Activated CD4-positive, alpha-beta T cell treated with anti-CD3 and anti-CD28 coated beads, Interleukin-2, amount 10 ng/mL, durations not matched to agents 7 days and 5 days (primary cell): ENCODE measurements at places on chromosomes 7 and 10. TPM values are rescaled to one million over a fixed set of nuclear protein-coding genes. Genes with fewer than 3 reads are reported as not detected.
A peak's percentile ranks its signal among the peaks of the same experiment; 100 is the strongest.

DNA sequence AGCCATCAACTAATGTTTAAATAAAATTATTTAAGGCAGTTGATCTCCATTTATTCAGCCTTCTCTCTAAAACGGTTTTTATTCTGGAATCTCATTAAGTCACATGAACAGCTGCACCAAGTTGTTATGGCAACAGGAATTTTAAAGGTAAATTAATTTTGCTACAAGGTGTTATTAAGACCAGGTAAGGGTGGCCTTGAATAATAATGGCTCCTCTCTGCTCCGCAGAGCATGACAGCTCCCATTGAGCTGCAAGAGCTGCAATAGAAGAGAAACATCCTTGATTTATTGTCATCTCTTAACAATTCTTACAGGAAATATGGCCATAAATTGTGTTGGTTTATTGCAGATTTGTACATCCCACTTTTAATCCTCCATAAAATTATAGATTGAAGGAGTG lies 165.8 kb downstream of the KLF6 start:
- DNase-seq: no peak
- peaks cover 15% of the 10 kb centered on the region for H3K4me1 ChIP-seq
- H3K27ac ChIP-seq: no peak overlapping the region
- no peak overlapping the region for H3K4me3 ChIP-seq
- H3K27me3 ChIP-seq: no peaks in the 10 kb centered on the region

Gene SLC39A12
- total RNA-seq: not detected

DNA sequence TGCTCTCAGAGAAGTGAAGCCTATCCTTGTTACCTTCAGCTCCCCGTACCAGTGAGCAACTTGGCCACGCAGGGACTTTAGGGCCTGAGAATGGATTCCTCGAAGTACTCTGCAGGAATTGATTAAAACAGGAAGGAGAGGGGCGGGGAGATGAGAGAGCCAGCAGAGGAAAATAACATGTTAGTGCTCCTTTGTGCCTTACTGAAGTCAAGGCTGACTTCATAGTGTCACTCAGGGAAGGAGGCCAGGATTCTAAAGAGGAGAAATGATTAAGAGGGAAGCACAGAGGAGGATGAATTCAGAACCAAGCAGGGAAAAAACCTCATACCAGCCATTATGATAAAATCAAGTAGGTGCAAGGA lies 195.6 kb upstream of the RHOBTB1 start:
- DNase-seq: no peak
- peaks cover 6% of the 10 kb centered on the region for H3K27me3 ChIP-seq
- no peaks in the 10 kb centered on the region for H3K36me3 ChIP-seq
- no peaks in the 10 kb centered on the region for H3K4me1 ChIP-seq
- H3K4me3 ChIP-seq: no peak overlapping the region

- H3K4me1 ChIP-seq: no peaks in the 10 kb centered on the region
- no peaks in the 10 kb centered on the region for H3K27me3 ChIP-seq
- no peaks in the 10 kb centered on the region for H3K36me3 ChIP-seq
Observed at GRCh38 chr7:85454904-85455303, 268.0 kb upstream of the SEMA3D start.

GRCh38 chr10:62082729-62083411 lies 181.4 kb downstream of the ARID5B start:
- H3K4me3 ChIP-seq: peak overlapping the region; percentile 59
- H3K36me3 ChIP-seq: peaks cover 80% of the 10 kb centered on the region
- peak overlapping the region; percentile 90 for H3K27ac ChIP-seq
- H3K4me1 ChIP-seq: peaks cover 77% of the 10 kb centered on the region

DNA sequence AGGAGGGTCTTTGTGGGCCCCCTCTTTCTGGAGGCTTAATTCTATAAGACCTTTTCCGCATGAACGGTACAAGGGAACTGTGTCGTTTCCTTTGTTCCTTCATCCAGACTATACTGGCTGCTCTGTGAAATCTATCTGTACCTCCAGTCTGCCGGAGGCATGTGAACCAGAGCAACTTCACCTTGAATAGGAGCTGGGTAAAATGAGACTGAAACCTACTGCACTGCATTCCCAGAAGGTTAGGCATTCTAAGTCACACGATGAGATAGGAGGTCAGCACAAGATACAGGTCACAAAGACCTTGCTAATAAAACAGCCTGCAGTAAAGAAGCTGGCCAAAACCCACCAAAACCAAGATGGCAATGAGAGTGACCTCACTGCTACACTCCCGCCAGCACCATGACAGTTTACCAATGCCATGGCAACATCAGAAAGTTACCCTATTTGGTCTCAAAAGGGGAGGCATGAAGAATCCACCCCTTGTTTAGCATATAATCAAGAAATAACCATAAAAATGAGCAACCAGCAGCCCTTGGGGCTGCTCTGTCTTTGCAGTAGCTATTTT lies 36.8 kb upstream of the INPP5F start:
- no peak overlapping the region for H3K4me3 ChIP-seq
- peaks cover 17% of the 10 kb centered on the region for H3K4me1 ChIP-seq
- H3K27me3 ChIP-seq: no peaks in the 10 kb centered on the region
- H3K27ac ChIP-seq: no peak overlapping the region

DNA sequence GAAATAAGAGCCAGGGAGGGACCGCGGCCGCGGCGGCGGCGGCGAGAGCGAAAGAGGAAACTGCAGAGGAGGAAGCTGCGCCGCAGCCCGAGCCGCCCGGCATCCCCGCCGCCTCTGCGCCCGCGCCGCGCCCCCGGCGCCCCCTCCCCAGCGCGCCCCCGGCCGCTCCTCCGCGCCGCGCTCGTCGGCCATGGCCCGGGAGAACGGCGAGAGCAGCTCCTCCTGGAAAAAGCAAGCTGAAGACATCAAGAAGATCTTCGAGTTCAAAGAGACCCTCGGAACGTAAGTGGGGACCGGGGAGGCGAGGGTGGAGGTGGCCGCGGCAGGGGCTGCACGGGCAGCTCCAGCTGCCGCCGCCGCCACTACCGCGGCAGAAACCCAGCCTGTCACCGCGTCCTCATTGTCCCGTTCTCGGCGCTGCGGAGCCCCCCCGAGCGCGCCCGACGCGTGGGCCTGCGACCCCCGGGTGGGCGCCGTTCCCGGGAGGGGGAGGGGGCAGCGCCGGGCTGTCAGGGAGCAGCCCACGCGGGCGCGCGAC lies 351 bp downstream of the CAMK1D start:
- no peak for DNase-seq
- H3K4me1 ChIP-seq: peaks cover 33% of the 10 kb centered on the region
- peak overlapping the region; percentile 98 for H3K27ac ChIP-seq
- peaks cover 32% of the 10 kb centered on the region for H3K27me3 ChIP-seq
- H3K36me3 ChIP-seq: no peaks in the 10 kb centered on the region

- H3K4me1 ChIP-seq: no peaks in the 10 kb centered on the region
- no peak for DNase-seq
- H3K36me3 ChIP-seq: no peaks in the 10 kb centered on the region
- no peaks in the 10 kb centered on the region for H3K27me3 ChIP-seq
Observed at GRCh38 chr7:30923009-30923773, 11.5 kb downstream of the AQP1 start.

Gene BICC1
- total RNA-seq: not detected

GRCh38 chr7:155811895-155812761 lies at the start of gene SHH:
Gene SHH (minus strand): TSS chr7:155812463. CDS start chr7:155812122, 341 bp downstream.
- no peaks in the 10 kb centered on the region for H3K36me3 ChIP-seq
- H3K27me3 ChIP-seq: peaks cover 66% of the 10 kb centered on the region
- H3K27ac ChIP-seq: no peak within 1 kb of the TSS
- DNase-seq: no peak

- DNase-seq: no peak
- no peak overlapping the region for H3K4me3 ChIP-seq
- H3K36me3 ChIP-seq: no peaks in the 10 kb centered on the region
- H3K27ac ChIP-seq: no peak overlapping the region
- peaks cover 3% of the 10 kb centered on the region for H3K4me1 ChIP-seq
Observed at GRCh38 chr7:103432712-103433111, 13.3 kb downstream of the SLC26A5 start.

DNA sequence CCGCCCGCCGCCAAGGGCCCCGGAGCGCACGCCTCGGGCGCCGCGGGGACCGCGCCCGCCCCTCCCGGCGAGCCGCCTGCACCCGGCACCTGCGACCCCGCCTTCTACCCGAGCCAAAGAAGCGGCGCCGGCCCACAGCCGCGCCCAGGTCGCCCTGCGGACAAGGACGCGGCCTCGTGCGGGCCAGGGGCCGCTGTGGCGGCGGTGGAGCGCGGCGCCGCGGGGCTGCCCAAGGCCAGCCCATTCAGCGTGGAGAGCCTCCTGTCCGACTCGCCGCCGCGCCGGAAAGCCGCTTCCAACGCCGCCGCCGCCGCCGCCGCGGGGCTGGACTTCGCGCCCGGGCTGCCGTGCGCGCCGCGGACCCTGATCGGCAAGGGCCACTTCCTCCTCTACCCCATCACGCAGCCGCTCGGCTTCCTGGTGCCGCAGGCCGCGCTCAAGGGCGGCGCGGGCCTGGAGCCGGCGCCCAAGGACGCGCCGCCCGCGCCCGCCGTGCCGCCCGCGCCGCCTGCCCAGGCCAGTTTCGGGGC lies 3.5 kb downstream of the UNCX start:
- H3K27me3 ChIP-seq: peaks cover 58% of the 10 kb centered on the region
- H3K27ac ChIP-seq: no peak overlapping the region
- DNase-seq: no peak
- H3K36me3 ChIP-seq: peaks cover 3% of the 10 kb centered on the region
- H3K4me1 ChIP-seq: peaks cover 12% of the 10 kb centered on the region

GRCh38 chr7:47622946-47623640 lies 41.2 kb upstream of the TNS3 start:
- no peak for DNase-seq
- H3K36me3 ChIP-seq: no peaks in the 10 kb centered on the region
- H3K27ac ChIP-seq: no peak overlapping the region
- no peak overlapping the region for H3K4me3 ChIP-seq

GRCh38 chr10:69855346-69856111 lies 53.8 kb downstream of the COL13A1 start:
- H3K4me3 ChIP-seq: no peak overlapping the region
- no peak for DNase-seq
- peaks cover 3% of the 10 kb centered on the region for H3K27me3 ChIP-seq
- H3K4me1 ChIP-seq: peaks cover 3% of the 10 kb centered on the region
- H3K36me3 ChIP-seq: no peaks in the 10 kb centered on the region

DNA sequence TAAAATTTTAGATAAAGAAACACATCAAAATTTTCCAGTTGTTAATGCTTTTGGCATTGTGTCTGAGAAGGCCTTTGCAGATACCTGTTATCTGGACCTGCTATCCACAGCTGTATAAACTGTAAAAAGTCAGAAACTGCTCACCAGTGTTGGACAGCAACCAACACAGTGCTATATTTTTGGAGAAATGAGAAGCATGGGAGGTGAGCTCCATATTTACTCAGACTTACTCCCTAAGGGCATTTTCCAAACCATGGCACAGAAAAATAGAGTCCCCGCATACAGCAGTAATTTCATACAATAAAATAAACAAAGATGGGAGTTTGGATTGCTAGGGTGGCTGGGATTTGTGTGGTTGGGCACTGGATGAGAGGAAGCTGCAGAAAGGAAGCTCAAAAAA lies 136.3 kb upstream of the GLI3 start:
- no peak overlapping the region for H3K4me3 ChIP-seq
- DNase-seq: no peak
- H3K27me3 ChIP-seq: no peaks in the 10 kb centered on the region
- H3K27ac ChIP-seq: no peak overlapping the region

Gene DYDC2
- not detected for total RNA-seq

DNA sequence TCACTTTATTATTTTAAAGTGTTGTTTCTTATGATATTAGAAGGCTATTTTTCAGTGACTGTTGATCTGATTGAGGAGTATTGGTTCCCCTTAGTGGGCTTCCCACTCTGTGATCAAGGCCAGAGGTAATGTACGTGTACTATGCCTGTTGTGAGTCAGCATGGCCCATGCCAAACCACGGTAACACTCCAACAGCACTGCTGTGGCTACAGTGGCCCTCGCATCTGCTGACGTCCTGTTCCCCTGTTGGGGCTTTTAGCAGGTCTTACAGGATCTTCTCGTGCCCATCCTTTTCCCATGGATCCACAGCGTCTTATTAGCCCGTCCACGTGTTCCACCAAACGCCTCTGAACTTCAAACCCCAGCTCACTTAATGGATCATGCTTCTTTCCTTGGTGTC lies 964.6 kb upstream of the CELF2 start:
- no peak for DNase-seq
- H3K4me1 ChIP-seq: no peaks in the 10 kb centered on the region
- H3K4me3 ChIP-seq: no peak overlapping the region
